ENCODE measurements at places on chromosomes 16 and 17. TPM values are rescaled to one million over a fixed set of nuclear protein-coding genes. Genes with fewer than 3 reads are reported as not detected.
A peak's percentile ranks its signal among the peaks of the same experiment; 100 is the strongest.

GRCh38 chr16:19084879-19085278, 17.5 kb downstream of the COQ7 start:
- H3K27me3 ChIP-seq = peaks cover 4% of the 10 kb centered on the region
- no peak overlapping the region for H3K27ac ChIP-seq
- no peak for DNase-seq
- no peak overlapping the region for H3K4me3 ChIP-seq

DNA sequence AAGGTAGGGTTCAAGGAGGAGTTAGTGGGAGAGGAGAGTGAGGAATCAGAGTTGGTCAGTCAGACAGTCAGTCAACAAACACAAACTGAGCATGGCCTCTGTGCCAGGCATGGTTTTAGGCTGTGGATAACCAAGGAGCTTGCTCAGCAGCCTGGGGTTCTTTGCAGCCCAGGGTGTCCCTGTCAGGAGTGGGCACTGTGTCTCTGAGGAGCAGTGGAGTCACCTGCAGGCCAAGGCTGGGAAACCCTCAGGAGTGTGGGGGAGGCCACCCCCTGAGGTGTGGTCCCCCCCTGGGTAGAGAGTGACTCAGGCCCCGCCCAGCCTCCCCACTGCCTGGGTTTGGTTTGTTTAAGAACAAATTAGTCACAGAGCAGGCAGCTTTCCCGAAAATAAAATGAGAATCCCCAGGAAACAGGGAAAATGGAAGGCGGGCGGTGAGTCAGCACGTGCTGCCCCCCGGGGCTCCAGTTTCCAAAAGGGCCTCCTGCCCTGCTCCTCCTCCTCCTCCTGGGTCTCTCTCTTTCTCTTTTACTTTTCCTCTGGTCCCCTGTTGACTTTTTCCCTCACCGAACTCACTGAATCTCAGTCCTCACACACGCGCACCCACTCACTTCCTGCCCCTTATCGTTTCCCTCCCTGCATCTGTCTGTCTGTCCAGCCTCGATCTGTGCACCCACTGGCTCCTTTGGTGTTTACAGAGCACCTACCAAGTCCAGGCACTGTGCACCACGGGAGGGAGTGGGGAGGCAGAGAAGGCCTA, 44.3 kb downstream of the SOCS3 start:
- peaks cover 35% of the 10 kb centered on the region for H3K4me1 ChIP-seq
- H3K36me3 ChIP-seq = no peaks in the 10 kb centered on the region
- H3K27ac ChIP-seq = peak overlapping the region; percentile 76
- H3K4me3 ChIP-seq = peak overlapping the region; percentile 60

DNA sequence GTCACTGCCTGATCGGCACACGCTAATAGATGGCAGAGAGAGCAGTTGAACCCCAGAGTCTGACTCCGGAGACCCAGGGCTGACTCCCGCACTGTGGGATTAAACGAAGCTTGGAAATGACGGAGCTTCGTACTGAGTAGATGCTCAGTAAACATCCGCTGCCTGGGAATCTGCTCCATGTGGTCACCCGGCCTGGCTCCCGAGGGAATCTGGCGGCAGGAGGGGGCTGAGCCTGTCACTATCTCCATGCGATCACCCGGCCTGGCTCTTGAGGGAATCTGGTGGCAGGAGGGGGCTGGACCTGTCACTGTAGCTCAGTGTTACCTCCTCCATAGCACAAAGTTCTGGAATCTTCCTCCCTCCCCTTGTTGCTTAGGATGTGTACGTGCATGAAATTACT, 139.7 kb upstream of the CIBAR2 start:
- no peaks in the 10 kb centered on the region for H3K27me3 ChIP-seq
- H3K27ac ChIP-seq = no peak overlapping the region
- H3K4me3 ChIP-seq = no peak overlapping the region

DNA sequence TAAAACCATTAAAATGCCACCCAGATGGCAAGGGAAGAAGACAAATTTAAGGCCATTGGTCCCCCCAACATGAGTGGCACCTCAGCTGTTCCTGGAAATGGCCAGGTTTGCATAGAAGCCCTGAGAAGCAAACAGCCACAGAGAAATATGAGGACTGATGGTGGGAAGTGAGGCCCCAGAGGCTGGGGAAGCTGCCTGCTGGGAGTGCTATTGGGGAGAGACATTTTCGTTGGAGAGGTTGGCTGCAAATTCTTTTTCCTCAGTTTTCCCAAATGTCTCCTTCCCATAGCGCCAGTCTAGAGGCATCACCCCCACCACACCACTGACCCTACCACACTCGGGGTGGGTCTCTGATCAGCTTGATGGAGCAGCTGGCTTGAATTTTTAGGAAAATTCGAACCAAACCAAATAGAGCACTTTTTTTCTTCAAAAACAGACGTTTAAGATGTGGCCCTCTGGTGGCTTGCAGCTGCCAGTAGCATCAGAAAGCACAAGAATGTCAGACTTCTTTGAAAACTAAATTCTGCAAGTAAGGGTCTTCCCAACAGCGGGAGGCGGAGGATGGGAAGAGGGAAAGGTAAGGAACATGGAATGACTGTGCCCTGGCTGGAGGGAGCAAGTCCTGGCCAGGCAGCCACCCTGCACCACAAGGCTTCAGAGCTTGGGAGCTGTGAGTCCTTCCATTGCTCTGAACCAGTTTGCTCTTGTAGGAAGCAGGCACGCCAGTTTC, 13.2 kb upstream of the SLC12A3 start:
- no peak overlapping the region for H3K4me3 ChIP-seq
- H3K27me3 ChIP-seq = no peaks in the 10 kb centered on the region
- no peak for DNase-seq
- H3K36me3 ChIP-seq = peaks cover 14% of the 10 kb centered on the region
- H3K27ac ChIP-seq = no peak overlapping the region

DNA sequence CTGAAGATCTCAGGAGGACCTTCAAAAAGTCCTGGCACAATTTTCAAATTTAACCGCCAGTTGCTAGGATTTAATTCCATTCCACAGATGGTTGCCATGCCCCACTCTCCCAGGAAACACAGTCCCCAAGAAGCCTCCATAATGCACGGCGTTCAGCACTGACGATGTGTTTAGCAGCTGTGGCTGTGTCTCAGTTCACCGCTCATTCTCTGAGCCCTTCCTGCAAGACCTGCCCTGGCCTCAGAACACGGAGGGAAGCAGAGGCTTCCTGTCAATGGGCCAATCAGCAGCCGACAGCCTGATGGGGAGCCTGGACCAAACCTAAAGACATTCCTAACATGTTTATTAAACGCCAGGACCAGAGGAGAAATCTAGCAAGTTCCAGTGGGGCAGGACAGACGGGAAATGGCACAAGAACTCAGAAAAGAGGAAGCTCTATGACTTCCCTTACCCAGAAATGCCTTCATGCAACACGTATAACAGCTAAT, 4.9 kb downstream of the MYLK3 start:
- H3K27ac ChIP-seq = peak overlapping the region; percentile 60
- H3K27me3 ChIP-seq = no peaks in the 10 kb centered on the region
- no peak overlapping the region for H3K4me3 ChIP-seq
- H3K4me1 ChIP-seq = peaks cover 4% of the 10 kb centered on the region

DNA sequence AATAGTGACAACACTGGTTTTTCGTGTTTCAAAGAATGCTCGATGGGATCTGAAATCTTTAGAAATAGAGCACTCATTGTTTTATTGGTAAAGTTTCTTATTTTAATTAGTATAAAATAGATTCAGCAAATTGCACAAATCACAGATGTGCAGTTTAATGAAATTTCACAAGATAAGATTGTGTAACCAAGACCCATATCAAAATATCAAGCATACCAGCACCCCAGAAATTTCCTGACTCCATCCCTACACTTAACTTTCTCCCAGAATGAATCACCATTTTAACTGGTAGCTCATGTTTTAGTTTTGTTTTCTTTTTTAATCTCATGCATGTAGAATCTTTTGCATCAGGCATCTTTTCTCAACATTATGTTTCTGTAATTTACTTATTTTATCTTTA, 185.9 kb downstream of the KCNJ2 start:
- H3K4me3 ChIP-seq = no peak overlapping the region
- no peaks in the 10 kb centered on the region for H3K4me1 ChIP-seq
- H3K36me3 ChIP-seq = no peaks in the 10 kb centered on the region

DNA sequence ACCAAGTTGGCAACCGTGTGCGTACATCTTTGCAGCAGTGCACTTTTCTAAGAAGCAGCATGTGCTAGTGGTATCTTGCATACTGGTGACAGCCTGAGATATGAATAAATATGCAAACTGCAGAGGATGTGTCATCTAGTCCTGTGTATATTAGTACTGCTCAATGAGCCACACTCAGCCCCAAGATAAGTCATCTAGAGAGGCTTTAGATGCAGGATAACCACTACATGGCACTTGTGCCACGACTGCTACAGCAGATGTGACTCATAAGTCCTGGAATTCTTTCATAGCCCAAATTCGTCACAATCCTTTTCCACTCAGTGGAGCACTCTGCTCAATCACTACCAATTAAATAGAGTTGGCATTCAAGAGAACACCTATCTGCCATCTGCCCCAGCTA, 171.5 kb downstream of the AXIN2 start:
- no peaks in the 10 kb centered on the region for H3K36me3 ChIP-seq
- H3K4me3 ChIP-seq = no peak overlapping the region
- H3K27ac ChIP-seq = no peak overlapping the region
- H3K27me3 ChIP-seq = peaks cover 3% of the 10 kb centered on the region

Gene ABAT
- 4.8 TPM for total RNA-seq

Gene KRTAP9-8
- total RNA-seq = not detected
